ENCODE measurements at places on chromosomes 1 and 21.

DNA sequence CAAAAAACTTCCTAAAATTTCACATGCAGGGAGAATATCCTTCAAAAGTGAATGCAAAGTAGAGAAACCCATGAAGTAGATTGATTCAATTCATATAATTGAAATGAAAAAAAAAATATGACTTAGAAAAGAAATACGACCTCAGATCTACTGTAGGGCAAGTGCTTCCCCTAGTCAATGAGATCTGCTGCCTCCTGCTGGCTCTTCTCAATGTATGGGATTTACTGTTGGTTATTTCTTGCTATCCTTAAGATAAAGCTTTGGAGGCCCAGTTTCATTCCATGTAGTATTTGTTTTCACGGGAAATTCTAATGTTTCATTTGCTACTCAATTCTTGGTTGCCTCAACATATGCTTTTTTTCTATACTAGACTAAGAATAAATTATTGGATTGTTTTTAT is 46.2 kb downstream of the ZNF648 start:
- DNase-seq = no peak

DNA sequence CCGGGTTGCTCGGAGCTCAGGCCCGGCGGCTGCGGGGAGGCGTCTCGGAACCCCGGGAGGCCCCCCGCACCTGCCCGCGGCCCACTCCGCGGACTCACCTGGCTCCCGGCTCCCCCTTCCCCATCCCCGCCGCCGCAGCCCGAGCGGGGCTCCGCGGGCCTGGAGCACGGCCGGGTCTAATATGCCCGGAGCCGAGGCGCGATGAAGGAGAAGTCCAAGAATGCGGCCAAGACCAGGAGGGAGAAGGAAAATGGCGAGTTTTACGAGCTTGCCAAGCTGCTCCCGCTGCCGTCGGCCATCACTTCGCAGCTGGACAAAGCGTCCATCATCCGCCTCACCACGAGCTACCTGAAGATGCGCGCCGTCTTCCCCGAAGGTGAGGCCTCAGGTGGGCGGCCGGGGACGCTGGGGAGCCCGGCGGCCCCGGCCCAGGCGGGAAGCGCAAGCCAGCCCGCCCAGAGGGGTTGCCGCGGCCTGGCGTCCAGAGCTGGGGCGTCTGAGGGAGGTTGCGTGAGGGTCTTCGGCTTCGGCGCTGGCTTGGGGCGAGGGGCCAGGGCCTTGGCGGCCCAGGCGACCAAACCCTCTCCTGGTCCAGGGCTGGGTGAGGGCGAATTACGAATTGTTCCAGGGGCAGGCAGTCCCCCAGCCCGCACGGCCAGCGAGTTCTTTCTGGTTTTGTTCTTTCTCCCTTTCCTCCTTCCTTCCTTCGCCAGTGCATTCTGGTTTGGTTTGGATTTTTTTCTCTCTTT is 805 bp downstream of the SIM2 start:
- DNase-seq = no peak

DNA sequence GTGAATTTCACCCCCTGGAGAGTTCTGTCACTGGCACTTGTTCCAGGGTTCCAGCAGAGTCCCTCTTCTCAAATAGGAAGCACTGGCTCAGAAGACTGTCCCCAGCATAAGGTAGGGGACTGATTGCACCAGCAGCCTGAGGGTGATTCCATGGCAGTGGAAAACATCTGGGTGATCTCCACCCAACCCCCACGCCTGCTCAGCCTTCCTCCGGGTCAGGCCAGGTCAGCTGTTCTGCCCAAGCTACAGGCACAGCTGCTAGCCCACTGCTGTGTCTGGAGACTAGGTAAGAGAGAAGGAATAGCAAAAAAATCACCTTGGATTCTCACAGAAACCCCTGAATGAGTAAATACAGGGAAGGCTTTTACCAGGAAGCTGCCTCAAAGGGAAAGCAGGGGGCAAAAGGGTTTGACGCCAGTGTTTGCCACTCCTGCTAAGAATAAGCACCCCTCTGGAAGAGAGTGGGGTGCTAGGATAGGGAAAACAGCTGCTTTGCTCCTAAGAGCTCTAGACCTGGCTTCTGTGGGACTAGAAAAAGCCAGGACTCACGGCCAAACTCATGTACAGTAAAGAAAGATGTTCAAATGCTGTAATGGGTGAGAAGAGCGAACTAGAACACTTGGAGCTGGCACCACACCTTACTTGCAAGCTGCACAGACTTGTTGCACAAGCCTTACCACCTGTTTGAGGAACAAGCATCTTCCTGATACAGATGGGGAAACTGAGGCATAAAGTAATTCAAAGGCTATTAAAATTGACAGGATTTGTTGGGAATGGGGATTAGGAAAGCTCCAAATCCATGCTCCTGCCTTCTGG is 1.0 kb upstream of the DENND2D start:
- no peak for DNase-seq

GRCh38 chr21:41112740-41113692 is 54.9 kb upstream of the BACE2 start:
- DNase-seq = no peak

GRCh38 chr1:202682477-202682876 is 27.8 kb downstream of the SYT2 start:
- DNase-seq = no peak

DNA sequence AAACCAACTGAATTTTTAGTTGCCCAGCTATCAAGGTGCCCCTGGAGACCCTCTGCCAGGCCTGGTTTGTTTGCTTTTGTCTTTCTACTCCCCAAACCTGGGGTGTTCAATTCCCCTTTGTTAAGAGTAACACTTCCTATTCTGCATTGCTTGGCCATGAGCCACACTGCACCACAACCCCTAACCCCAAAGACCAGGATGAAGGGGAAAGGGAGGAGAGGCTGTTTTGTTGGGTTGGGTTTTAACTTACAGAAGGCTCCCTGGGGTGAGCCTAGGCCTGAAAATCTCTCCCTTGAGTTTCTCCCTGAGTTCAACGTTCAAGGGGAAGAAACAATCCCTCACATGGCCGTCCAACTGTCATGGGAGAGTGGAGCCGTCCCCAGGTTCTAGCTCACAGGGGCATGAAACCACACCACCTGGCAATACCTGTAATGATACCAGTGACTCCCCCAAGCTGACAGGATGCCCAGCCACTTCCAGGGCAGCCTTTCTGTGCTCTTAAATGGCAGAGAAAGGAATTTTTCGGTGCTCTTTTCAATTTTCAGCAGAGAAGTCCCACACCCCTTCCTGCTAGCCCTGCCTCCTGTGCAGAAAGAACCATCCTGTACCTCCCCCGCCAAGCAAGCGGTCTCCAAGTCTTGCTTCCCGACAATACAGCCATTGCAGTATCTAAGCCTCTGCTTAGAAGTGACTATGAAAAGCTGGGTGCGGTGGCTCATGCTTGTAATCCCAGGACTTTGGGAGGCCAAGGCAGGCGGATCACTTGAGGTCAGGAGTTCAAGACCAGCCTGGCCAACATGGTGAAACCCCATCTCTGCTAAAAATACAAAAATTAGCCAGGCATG is 14.9 kb downstream of the SLC45A3 start:
- DNase-seq = no peak

- no peak for DNase-seq
These were observed 304.0 kb downstream of the RRAGC start for GRCh38 chr1:38555594-38555993.

- no peak for DNase-seq
These were observed 1.0 kb upstream of the CRTC2 start for GRCh38 chr1:153959454-153959853.

GRCh38 chr1:45952072-45952471 is 148.7 kb downstream of the MAST2 start:
- DNase-seq = no peak

- DNase-seq = no peak
These were observed 463 bp upstream of the PRRC2C start for GRCh38 chr1:171484760-171485374.

- no peak for DNase-seq
These were observed 231.6 kb downstream of the NRIP1 start for GRCh38 chr21:14833241-14833640.

DNA sequence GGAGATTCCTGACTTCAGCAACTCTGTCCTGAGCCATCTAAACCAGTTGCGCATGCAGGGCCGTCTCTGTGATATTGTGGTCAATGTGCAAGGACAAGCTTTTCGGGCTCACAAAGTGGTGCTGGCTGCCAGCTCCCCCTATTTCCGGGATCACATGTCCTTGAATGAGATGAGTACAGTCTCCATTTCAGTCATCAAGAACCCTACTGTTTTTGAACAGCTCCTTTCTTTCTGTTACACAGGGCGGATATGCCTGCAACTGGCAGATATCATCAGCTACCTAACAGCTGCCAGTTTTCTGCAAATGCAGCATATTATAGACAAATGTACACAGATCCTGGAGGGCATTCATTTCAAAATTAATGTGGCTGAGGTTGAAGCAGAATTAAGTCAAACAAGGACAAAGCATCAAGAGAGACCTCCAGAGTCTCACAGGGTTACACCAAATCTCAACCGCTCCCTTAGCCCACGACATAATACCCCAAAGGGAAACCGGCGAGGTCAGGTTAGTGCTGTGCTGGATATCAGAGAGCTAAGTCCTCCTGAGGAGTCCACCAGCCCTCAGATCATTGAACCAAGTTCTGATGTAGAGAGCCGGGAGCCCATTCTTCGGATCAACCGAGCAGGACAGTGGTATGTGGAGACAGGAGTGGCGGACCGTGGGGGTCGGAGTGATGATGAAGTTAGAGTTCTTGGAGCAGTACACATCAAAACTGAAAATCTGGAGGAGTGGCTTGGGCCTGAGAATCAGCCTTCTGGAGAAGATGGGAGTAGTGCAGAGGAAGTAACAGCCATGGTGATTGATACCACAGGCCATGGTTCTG is 2.3 kb downstream of the ZBTB37 start:
- DNase-seq = no peak

DNA sequence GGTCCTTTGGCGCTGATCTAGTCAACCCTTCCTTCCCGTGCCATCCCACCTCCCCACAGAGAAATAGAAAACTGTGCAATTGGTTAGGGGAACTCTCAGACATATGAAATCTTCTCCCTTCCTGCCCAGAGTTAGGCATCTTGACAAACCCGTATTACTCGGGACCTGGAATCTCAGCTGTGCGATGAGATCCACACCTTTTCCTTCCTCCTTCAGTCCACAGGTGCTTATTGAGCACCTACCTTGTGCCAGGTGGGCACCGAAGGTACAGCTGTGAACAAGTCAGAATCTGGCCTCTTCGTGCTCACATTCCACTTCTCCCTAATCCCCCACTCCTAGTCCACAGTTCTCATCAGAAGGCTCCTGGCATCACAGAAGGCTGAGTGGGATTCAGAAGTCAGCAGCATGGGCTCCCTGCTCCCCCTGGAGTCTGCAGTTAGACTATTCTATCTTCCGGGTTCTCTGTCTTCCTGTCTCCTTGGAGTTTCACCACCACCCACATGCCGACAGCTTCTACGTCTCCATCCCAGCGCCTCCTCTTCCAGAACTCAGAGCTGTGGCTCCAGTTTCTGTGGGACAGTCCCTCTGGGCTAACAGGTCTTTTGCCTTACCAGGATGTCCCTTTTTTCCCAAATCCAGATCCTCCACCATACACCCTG is 23.0 kb downstream of the KNCN start:
- no peak for DNase-seq

GRCh38 chr1:3130268-3130667 is 61.3 kb downstream of the PRDM16 start:
- no peak for DNase-seq

GRCh38 chr1:103460511-103460910 is 65.0 kb upstream of the RNPC3 start:
- DNase-seq = no peak

DNA sequence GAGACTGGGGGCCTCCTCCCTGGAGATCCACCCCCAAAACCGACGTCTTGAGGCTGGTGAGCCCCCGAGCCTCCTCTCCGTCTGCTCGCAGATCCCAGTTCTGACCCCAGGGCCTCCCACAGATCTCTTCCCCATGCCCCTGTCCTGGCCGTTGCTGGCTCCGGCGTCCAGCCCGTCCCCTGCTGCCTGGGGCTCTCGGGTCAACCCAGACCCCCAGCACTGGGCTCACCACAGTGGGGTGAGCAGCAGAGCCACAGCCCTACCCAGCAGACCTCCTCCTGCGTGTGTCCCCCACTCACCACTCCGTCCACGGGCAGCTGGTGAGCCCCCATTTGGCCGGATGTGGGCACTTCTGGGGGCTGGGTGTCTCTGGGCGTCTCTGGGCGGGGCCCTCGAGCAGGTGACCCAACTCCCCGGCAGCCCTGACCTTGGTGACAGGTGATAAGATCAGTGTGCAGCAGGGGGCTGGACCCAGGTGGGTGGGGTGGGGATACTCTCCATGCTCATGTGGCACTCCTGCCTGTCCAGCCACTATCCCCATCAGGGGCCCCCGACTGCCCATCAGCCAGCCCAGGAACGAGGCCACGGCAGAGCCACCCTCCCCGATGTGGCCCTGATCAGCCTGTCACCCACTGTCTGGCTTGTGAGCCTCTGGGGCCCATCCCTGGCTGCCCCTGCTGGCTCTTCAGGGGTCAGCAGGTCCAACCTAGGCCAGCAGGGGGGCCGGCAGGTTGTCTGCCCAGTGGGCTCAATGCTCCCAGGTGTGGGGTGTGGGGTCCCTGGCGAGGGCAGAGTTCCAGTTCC is 709 bp downstream of the TNFRSF14 start:
- DNase-seq = no peak

GRCh38 chr1:76430531-76430930 is 356.0 kb downstream of the ST6GALNAC3 start:
- DNase-seq = no peak

DNA sequence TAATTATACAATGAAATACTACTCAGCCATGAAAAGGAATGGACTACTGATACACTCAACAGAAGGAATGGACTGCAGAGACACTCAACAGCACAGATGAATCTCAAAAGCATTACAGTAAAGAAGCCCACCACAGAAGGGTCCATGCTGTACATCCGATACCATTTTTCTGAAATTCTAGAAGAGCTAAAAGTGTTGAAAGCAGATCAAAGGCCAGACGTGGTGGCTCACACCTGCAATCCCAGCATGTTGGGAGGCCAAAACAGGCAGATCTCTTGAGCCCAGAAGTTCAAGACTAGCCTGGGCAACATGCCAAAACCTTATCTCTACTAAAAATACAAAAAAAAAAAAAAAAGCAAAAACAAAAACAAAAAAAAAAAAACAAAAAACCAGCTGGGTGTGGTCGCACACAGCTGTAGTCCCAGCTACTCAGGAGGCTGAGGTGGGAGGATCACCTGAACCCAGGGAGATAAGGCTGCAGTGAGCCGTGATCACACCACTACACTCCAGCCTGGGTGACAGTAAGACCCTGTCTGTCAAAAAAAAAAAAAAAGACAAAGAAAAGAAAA is 15.5 kb downstream of the PPP1R15B start:
- no peak for DNase-seq
